ENCODE measurements at places on chromosomes 13 and 19. TPM values are rescaled to one million over a fixed set of nuclear protein-coding genes. Genes with fewer than 3 reads are reported as not detected.

ZNF177 gene
- total RNA-seq = 0.83 TPM

CEACAM3 gene
- not detected for total RNA-seq

ZNF154 gene
- 3.0 TPM for total RNA-seq

ZNF134 gene
- total RNA-seq = 17.1 TPM

RRAS gene
- total RNA-seq = 8.1 TPM

CYP4F2 gene
- total RNA-seq = not detected

SMAD9 gene
- total RNA-seq = not detected

SPRED3 gene
- 1.3 TPM for total RNA-seq

SYNE4 gene
- 1.8 TPM for total RNA-seq

FZR1 gene
- 72.7 TPM for total RNA-seq

KLK3 gene
- total RNA-seq = not detected

All from activated CD8-positive, alpha-beta T cell treated with anti-CD3 and anti-CD28 coated beads, Interleukin-2, amount 10 ng/mL, durations not matched to agents 7 days and 5 days (primary cell).